ENCODE measurements at places on chromosomes 7 and 10. TPM values are rescaled to one million over a fixed set of nuclear protein-coding genes. Genes with fewer than 3 reads are reported as not detected.

DNA sequence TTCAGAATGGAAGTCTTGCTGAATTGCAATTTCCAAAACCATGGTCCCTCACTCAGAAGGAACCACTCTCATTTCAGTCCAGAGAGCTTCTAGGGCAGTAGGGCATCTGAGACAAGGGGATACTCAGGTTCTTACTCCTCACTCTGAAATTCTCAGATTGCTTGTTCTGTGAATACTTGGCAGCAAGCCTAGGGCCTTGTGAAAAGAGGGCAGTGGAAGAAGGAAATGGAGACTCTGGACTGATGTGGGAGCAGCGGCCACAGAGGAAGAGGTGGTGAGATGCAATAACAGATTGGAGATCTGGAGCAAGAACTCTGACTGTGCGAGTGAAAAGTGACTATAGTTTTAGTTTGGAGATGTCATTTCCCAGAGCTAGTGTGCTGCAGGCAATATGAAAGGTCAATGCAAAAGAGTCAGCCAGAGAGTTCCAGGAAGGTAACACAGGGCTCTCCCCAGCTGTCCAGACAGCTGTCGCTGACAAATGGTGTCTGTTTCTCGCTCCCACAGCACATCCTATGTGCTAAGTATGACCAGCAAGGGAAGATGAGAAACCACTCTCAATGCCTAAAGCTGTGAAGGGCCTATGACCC lies 291.6 kb upstream of the KIAA1217 start:
- DNase-seq, result no peak

GRCh38 chr7:93212881-93213280 lies 13.4 kb downstream of the HEPACAM2 start:
- DNase-seq, result no peak

DNA sequence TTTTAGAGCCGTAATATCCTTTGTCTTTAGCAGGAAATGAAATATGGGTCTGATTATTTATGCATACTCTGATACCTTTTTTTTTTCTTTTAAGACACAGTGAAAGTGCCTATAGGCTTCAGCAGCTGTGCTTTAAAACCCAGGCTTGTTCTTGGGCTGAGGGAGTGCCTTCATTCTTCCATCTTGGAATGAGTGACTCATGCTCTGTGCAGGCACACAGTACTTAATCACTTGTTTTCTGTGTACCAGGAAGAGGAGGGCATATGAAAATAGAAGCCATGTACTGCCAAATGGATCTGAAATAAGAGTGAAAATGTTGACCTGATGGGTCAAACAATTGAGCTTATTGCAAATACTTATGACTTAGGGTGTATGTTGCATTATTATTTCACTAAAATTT lies 12.0 kb downstream of the INPP5F start:
- DNase-seq, result no peak

GRCh38 chr10:25600651-25601050 lies 333.4 kb upstream of the MYO3A start:
- no peak for DNase-seq

DNA sequence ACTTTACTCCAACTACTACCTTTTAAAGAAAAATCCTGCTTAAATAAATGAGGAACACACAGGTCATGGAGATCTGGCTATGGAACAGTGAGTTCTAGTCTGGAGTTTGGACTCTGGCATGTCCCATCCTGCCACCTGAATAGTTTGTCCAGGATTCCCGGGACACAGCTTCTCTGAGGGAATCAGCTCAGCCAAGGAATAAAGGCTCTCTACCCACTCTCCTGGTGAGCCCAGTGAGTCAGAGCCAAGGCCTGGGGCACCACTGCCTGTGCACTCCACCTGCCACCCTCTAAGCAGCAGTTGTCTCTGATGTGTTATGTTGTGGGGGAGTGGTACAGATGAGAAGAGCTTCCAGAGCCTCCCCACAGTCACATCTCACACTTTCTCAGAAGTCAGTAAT lies 113.5 kb downstream of the HTR5A start:
- DNase-seq, result no peak

GRCh38 chr10:51074238-51075028 lies at the start of gene PRKG1:
PRKG1 (plus strand) TSS chr10:51074487.
- DNase-seq, result peak; percentile 10

GRCh38 chr10:2874963-2875362 lies 192.4 kb upstream of the PFKP start:
- no peak for DNase-seq

DNA sequence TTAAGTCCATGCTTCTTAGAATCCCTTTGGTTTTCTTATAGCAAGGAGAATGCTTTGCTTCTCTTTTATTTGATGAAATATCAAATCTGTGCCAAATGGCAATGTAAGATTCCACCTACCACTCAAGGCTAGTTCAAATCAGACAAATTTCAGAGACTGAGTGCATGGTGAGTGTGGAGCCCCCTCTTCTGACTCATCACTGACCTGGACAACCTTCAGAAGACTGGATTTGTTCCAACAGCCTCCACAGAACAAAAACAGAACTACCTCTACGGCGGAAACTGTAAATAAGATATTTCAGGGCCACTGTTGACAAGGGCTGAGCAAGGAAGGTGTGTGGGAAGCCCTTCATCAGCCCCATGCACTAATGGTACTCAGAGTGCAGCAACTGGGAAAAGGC lies 21.1 kb downstream of the NCAPG2 start:
- DNase-seq, result no peak

DNA sequence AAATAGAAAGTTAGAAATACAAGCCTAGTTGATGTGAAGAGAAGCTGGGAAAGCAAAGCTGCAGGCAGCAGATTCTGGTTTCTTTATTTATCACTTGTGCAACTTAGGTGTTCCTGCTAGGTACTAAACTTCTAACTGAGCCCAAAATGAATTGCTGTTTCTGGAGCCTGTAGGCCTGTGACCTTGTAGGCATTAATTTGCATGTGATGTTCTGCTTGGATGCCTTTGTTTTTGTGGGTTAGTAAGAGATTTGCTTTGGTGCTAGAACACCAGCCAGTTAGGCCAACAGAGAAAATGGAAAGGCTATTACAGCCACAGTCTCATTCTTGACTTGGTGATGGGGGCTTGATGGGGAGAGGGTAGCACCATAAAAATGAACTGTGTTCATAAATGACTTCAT lies 370.7 kb downstream of the PPP1R3A start:
- no peak for DNase-seq

GRCh38 chr10:100841528-100841927 lies 71.2 kb upstream of the SLF2 start:
- DNase-seq, result no peak

DNA sequence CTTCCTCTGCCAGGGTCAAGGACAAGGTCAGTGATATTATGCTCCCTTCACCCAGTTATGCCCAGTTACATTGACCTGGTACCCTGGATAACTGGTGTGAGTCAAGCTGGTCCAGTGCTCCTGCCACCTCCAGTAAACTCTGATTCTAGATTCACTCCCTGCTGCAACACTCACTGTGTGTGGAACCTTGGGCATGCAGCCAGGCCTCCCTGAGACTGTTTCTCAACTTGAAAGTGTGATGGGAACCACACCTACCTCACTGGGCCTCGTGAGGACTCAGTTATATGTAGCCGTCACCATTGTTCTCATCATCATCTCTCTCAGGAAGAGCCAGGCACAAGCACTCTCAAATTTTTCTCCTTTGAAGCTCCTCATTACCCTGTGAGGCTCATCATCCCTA lies 935 bp upstream of the ZNF736 start:
- DNase-seq, result no peak

DNA sequence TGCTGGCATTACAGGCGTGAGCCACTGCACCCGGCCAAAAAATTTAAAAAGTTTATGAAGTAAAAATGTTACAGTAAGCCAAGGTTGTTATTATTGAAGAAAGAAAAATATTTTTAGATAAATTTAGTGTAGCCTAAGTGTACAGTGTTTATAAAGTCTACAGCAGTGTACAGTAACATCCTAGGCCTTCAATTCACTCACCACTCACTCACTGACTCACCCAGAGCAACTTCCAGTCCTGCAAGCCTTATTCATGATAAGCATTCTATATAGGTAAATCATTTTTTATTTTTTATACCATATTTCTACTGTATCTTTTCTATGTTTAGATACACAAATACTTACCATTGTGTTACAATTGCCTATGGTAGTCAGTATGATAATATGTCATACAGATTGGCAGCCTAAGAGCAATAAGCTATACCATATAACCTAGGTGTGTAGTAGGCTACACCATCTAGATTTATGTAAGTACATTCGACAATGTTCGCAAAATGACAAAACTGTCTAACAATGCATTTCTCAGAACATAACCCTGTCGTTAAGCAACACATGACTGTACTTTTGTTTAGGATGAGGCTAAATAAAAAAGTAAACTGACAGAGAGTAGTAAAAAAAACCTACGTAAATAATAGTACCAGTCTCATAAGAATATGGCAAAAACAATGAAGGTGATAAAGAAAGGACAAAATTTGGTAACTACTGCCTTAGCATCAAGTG lies 77.8 kb upstream of the FAM133B start:
- DNase-seq, result no peak

DNA sequence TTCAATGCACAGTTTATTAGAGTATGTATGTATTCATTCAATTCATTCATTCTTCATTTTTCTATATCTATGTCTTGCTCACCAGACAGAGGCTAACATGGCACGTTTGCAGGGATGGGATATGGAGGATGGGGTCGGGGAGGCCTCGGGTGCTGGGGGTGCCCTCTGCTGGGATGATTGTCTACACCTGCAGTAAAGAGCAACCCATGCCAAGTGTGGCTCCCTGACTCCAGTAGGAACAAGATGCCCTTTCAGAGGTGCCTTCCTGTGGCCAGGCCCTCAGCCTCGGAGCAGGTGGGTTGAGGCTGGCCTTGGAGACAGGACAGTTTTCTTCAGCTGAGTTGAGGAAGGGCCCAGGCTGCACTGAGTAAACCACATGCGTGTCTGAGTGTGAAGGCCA lies 157.2 kb downstream of the SH2D4B start:
- DNase-seq, result no peak

DNA sequence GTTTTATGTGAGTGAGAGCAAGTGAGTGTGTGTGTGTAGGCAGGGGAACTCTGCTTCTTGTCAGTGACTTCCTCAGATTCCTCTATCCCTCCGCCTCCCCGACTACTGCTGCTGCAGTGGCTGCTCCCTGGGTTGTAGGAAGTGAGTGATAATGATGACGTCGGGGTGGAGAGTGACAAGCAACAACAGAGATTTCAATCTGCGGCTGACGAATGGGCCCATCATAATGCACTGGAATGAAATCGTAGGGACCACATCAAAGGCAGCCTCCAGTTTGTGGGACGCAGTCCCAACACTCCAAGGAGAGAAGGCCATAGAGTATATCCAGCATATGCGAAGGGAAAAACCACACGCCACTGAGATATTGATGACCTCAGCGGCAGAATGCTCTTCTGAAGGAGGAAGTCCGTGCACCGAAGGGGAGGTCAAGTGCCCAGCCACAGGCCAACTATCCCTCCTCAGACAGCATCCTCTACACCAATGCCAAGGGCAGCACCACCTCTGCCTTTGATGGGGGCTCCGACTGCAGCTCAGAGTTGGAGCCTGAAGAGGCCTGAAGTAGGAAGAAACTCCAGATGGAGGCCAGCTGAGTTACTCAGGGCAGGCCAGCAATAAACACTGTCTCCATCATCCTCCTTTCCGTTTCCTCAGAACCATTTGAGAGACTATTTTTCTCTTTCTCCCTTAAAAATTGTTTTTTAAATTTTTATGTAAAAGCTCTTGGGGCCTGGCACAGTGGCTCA lies 11.3 kb upstream of the STMP1 start:
- no peak for DNase-seq

- DNase-seq, result no peak
Measured at GRCh38 chr10:11636697-11637303, 25.4 kb upstream of the USP6NL start.

GRCh38 chr7:88254721-88255424 lies 35.0 kb upstream of the SRI start:
- DNase-seq, result no peak

DNA sequence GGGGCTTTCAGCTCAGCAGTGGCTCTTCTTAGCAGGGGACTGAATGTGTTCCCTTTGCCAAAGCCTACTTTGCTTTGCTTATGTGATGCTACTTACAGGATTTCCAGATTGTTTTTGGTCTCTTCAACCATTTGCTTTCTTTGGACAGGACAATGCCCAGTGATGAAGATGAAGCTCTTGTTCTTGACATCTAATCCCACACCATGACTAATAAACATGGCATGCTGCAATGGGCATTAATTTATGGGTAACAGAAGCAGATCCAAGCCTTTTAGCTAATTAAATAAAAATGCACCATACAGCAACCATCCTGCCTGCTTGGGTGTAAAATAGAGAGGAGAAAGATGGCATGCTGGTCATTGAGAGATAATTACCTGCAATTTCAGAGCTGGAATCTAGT lies 175.5 kb upstream of the ITGB1 start:
- no peak for DNase-seq

GRCh38 chr10:8137726-8138125 lies 83.2 kb downstream of the GATA3 start:
- DNase-seq, result no peak

GRCh38 chr10:34726862-34727261 lies 88.2 kb downstream of the PARD3 start:
- no peak for DNase-seq

- DNase-seq, result no peak
Measured at GRCh38 chr10:89458784-89459183, 44.4 kb downstream of the IFIT5 start.

- DNase-seq, result peak; percentile 81
Measured at GRCh38 chr10:70503776-70504175, 25.2 kb downstream of the PALD1 start.

- DNase-seq, result no peak
Measured at GRCh38 chr7:155988416-155988815, 176.2 kb upstream of the SHH start.

GRCh38 chr10:121490871-121491519 lies 107.2 kb downstream of the FGFR2 start:
- no peak for DNase-seq

GRCh38 chr10:113843972-113844485 lies 9.9 kb downstream of the DCLRE1A start:
- DNase-seq, result no peak

DNA sequence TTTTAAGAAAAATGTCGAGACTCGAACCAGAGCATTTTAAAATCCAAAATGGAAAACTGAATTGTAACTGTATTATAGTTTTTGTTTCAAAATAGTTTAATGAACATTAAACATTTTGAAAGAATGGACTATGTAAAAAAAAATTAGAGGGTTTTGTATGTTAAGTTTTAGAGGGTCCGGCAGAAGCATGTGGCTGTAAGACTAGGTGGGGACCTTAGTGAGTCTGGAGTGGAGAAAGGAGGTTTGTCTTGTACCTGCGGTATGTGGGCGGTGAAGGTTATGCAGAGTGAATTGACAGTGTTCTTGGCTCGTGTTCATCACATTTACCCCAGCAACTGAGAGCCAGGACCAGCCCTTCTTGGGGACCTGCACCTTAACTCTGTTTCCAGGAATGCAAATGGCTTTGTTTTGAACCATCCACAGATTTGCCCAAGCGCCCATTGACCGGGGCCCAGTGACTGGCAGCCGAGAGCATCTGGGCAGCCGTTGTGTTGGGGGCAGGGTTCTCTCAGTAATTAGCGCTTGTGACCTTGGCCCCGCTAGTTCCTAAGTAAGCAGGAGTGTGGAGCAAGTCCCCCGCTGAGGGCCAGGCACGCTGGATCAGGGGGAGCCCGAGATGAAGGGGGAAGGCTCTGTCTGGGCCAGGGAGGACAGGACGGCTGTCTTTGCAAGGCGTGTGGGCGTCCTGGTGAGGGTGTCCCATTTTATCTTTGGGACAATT lies 1.4 kb upstream of the KLF6 start:
- no peak for DNase-seq

Gene EBLN1
- total RNA-seq, result not detected

Gene MYL7
- not detected for total RNA-seq

Gene GPC2
- total RNA-seq, result 57.9 TPM

Gene AKR1C8
- 0.45 TPM for total RNA-seq

Gene GIMAP8
- 2.5 TPM for total RNA-seq

Gene CFAP69
- 16.8 TPM for total RNA-seq

Gene SPDYE2
- not detected for total RNA-seq

Gene NUTM2B
- total RNA-seq, result 1.3 TPM

Gene STK17A
- 30.2 TPM for total RNA-seq

Gene CUTC
- total RNA-seq, result 8.2 TPM

Gene HTR5A
- total RNA-seq, result 2.1 TPM
